Neural crest cell (in vitro differentiated cells): ENCODE measurements at places on chromosomes 3 and 15. TPM values are rescaled to one million over a fixed set of nuclear protein-coding genes. Genes with fewer than 3 reads are reported as not detected.

DNA sequence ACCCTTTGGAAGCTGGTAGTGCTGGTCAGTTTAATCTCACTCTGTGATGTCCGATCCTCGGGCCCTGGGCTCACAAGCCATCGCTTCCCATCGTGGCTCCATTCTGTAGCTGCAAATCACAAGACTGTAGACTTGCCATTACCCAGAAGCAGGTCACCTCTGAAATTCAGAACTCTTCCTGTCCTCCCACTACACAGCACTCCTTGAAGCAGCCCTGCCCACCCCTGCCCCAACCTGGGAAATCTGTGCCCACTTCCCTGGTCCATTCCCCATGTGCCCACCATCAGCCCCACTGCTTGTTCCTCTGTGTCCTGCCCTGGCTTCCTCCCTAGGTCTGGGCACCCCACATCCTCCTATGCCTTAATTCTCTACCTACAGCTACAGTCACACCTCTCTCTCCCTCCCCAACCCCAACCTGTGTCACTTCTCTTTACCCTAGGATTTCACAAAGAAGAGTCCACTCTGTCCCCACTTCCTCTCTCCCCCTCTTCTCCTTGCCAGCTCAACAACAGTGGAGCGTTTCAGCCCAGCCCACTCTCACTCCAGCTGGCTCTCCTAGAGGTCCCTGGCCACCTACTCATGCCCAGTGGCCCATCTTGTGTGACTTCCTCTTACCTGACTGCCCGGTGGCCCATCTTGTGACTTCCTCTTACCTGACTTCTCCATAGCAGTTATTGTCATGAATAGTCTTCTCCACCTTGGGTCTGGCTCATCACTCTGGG is 8.3 kb downstream of the ZNF710 start:
- no peaks in the 10 kb centered on the region for H3K27me3 ChIP-seq
- no peak for DNase-seq
- peaks cover 31% of the 10 kb centered on the region for H3K36me3 ChIP-seq
- peaks cover 42% of the 10 kb centered on the region for H3K4me1 ChIP-seq
- peak overlapping the region; percentile 83 for H3K27ac ChIP-seq
- peak overlapping the region; percentile 32 for H3K4me3 ChIP-seq

GRCh38 chr15:98835876-98836275 is 171.7 kb downstream of the PGPEP1L start:
- no peaks in the 10 kb centered on the region for H3K27me3 ChIP-seq
- H3K27ac ChIP-seq, result no peak overlapping the region
- H3K4me3 ChIP-seq, result no peak overlapping the region
- peaks cover 38% of the 10 kb centered on the region for H3K36me3 ChIP-seq

PRR20G gene
- total RNA-seq, result not detected in 2 replicates

GRCh38 chr3:123745184-123745855 is 138.8 kb downstream of the MYLK start:
- H3K4me3 ChIP-seq, result no peak overlapping the region
- no peaks in the 10 kb centered on the region for H3K4me1 ChIP-seq
- DNase-seq, result no peak
- H3K36me3 ChIP-seq, result peaks cover 2% of the 10 kb centered on the region
- H3K27ac ChIP-seq, result no peak overlapping the region
- H3K27me3 ChIP-seq, result no peaks in the 10 kb centered on the region

BFSP2 gene
- not detected in 2 replicates for total RNA-seq

- no peaks in the 10 kb centered on the region for H3K36me3 ChIP-seq
- DNase-seq, result no peak
- no peak overlapping the region for H3K27ac ChIP-seq
- H3K4me3 ChIP-seq, result no peak overlapping the region
- peaks cover 5% of the 10 kb centered on the region for H3K4me1 ChIP-seq
These were observed 12.9 kb upstream of the MB21D2 start for GRCh38 chr3:192930577-192930976.

- no peak overlapping the region for H3K4me3 ChIP-seq
- H3K4me1 ChIP-seq, result no peaks in the 10 kb centered on the region
- no peaks in the 10 kb centered on the region for H3K36me3 ChIP-seq
- peaks cover 59% of the 10 kb centered on the region for H3K27me3 ChIP-seq
- no peak for DNase-seq
These were observed 309.0 kb upstream of the PROK2 start for GRCh38 chr3:72093992-72094334.

GRCh38 chr15:72782274-72783003 is 1.1 kb downstream of the ADPGK start:
- no peaks in the 10 kb centered on the region for H3K27me3 ChIP-seq
- no peak for DNase-seq
- H3K27ac ChIP-seq, result peak overlapping the region; percentile 47
- peak overlapping the region; percentile 87 for H3K4me3 ChIP-seq
- H3K36me3 ChIP-seq, result no peaks in the 10 kb centered on the region

ISLR2 gene
- 9.6 and 10.9 TPM in 2 replicates for total RNA-seq

DNA sequence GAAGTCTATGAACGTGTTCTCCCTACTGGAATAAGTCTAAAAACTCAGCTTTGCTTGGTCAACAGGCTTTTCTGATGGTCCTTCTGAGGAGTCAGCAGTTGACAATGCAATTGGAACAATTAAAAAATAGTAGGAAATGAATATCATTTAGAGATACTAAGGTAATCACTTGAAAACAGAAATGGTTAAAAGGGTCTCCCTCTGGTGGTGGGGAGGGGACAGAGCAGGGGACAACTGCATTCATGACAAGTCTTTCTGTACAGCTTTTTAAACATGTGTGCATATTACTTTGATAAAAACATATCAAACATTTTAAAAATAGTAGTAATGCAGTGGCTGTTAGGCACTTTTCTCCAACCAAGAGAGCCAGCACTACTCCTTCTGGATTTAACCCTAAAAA is 119.9 kb upstream of the FHIT start:
- H3K27me3 ChIP-seq, result no peaks in the 10 kb centered on the region
- peaks cover 5% of the 10 kb centered on the region for H3K4me1 ChIP-seq
- H3K36me3 ChIP-seq, result no peaks in the 10 kb centered on the region
- no peak overlapping the region for H3K4me3 ChIP-seq
- DNase-seq, result peak; percentile 36

- H3K4me1 ChIP-seq, result peaks cover 12% of the 10 kb centered on the region
- peak; percentile 5 for DNase-seq
- H3K27me3 ChIP-seq, result peaks cover 12% of the 10 kb centered on the region
These were observed 118.0 kb downstream of the SEC22A start for GRCh38 chr3:123319760-123320159.

PP2D1 gene
- total RNA-seq, result not detected in 2 replicates

DNA sequence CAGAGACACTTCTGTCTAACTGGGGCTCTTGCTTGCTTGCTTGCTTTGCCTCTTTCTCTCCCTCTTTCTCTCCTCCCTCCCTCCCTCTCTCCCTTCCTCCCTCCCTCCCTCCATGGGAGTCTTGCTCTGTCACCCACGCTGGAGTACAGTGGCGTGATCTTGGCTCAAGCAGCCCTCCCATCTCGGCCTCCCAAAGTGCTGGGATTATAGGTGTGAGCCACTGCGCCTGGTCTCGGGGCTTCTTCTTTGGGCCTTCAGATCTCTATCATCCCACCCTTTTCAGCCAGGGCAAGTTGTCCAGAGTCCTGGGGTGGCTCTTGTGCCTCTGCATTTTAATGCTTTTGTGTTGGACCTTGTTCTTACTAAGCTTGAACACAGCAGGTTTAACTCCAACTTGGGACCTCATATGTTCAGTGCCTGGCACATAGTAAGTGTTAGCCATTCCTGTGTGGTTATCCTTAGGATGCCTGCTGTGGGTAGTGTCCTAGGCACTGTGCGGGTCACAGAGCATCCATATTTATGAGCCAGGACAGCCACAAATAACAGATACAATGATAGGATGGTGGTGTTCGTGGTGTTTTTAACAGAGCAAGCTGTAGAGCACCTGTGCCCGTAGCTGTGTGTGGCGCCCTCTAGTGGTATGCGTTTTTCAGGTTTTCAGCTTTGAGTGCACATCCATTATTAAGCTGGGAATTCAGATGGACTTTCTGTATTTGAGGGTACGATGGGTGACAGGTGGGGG is 75.1 kb downstream of the CCK start:
- no peaks in the 10 kb centered on the region for H3K27me3 ChIP-seq
- peak; percentile 83 for DNase-seq

DNA sequence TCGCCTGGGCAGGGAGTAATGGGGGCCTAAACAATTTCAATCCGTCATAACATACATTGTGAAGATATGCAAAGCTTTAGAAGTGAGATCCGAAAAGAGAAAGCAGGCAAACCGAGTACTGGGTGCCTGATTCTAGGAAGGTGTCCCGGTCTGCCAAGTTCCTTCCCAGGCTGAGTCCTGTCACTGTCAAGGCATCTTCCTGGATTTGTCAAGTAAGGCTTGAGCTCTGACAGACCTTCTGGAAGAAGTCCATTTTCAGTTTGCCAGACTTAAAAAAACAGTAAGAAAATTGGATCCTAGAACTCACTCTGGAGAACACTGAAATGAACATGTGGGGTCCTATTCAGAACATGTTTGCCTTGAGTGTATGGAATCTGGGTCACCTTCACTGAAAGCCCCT is 253.9 kb downstream of the RORA start:
- peaks cover 16% of the 10 kb centered on the region for H3K4me1 ChIP-seq
- H3K36me3 ChIP-seq, result no peaks in the 10 kb centered on the region
- no peak overlapping the region for H3K27ac ChIP-seq
- H3K4me3 ChIP-seq, result no peak overlapping the region
- no peaks in the 10 kb centered on the region for H3K27me3 ChIP-seq

FANCD2 gene
- total RNA-seq, result 65.4 and 67.9 TPM in 2 replicates

ACP3 gene
- not detected in 2 replicates for total RNA-seq

ASB14 gene
- total RNA-seq, result not detected in 2 replicates

- peaks cover 11% of the 10 kb centered on the region for H3K36me3 ChIP-seq
- no peak for DNase-seq
- no peaks in the 10 kb centered on the region for H3K27me3 ChIP-seq
- no peak overlapping the region for H3K4me3 ChIP-seq
- no peak overlapping the region for H3K27ac ChIP-seq
These were observed 332.4 kb downstream of the SATB1 start for GRCh38 chr3:18092726-18093125.

DNA sequence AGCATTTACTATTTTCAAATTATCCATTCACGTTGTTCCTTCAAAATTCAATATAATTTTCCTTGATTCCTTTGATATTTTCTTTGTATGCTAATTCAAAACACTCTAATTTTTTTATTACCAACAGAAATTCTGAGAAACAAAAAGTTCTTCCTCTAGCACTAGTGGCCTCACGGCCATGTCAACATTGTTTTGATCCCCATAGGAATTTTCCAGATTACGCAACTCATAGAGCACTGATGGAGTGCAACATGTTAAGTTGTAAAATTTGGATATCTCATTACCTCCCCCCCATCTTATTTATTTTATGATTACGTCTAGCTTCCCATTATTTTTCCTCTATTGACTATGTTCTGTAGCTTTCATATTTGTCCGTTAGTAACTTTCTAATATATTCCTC is 745.3 kb downstream of the TUSC7 start:
- no peaks in the 10 kb centered on the region for H3K4me1 ChIP-seq
- no peak for DNase-seq
- no peaks in the 10 kb centered on the region for H3K36me3 ChIP-seq
- no peak overlapping the region for H3K4me3 ChIP-seq
- H3K27ac ChIP-seq, result no peak overlapping the region

FBLN2 gene
- total RNA-seq, result 4.9 and 6.3 TPM in 2 replicates

MST1R gene
- 1.4 and 2.6 TPM in 2 replicates for total RNA-seq

DNA sequence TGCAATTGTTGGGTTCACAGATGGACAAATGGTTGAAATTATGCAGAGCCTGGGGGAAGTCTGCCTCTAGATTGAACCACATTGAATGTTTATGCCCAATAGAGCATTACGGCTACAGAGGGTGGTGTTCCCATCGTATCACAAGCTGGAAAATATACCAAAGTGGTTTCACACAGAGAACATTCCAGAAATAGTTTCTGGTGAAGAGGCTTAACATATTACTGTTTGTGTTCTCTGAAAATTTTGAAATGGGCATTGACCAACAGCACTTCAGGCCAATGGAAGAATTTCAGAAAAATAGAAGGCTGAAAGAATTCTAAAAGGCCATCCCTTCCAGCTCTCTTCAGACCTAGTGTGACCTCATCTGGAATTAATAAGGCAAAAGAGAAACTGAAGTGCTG is 203.9 kb downstream of the NEK10 start:
- H3K4me1 ChIP-seq, result no peaks in the 10 kb centered on the region
- H3K4me3 ChIP-seq, result no peak overlapping the region
- H3K36me3 ChIP-seq, result no peaks in the 10 kb centered on the region
- no peaks in the 10 kb centered on the region for H3K27me3 ChIP-seq

- H3K4me3 ChIP-seq, result peak overlapping the region; percentile 97
- DNase-seq, result no peak
- peaks cover 66% of the 10 kb centered on the region for H3K4me1 ChIP-seq
- peak overlapping the region; percentile 99 for H3K27ac ChIP-seq
These were observed 15.5 kb upstream of the CHD2 start for GRCh38 chr15:92884436-92885223.

GRCh38 chr3:169008776-169009358 is 654.6 kb downstream of the MECOM start:
- H3K4me3 ChIP-seq, result no peak overlapping the region
- H3K27ac ChIP-seq, result no peak overlapping the region
- H3K27me3 ChIP-seq, result peaks cover 7% of the 10 kb centered on the region

C3orf49 gene
- total RNA-seq, result not detected in 2 replicates

- DNase-seq, result no peak
- H3K4me3 ChIP-seq, result no peak overlapping the region
- no peaks in the 10 kb centered on the region for H3K4me1 ChIP-seq
These were observed 91.8 kb downstream of the THBS1 start for GRCh38 chr15:39672666-39673065.

- no peaks in the 10 kb centered on the region for H3K4me1 ChIP-seq
- H3K27me3 ChIP-seq, result peaks cover 16% of the 10 kb centered on the region
- H3K4me3 ChIP-seq, result no peak overlapping the region
- H3K27ac ChIP-seq, result no peak overlapping the region
- DNase-seq, result no peak
- H3K36me3 ChIP-seq, result no peaks in the 10 kb centered on the region
These were observed 11.5 kb upstream of the MSL2 start for GRCh38 chr3:136207489-136208115.

DNA sequence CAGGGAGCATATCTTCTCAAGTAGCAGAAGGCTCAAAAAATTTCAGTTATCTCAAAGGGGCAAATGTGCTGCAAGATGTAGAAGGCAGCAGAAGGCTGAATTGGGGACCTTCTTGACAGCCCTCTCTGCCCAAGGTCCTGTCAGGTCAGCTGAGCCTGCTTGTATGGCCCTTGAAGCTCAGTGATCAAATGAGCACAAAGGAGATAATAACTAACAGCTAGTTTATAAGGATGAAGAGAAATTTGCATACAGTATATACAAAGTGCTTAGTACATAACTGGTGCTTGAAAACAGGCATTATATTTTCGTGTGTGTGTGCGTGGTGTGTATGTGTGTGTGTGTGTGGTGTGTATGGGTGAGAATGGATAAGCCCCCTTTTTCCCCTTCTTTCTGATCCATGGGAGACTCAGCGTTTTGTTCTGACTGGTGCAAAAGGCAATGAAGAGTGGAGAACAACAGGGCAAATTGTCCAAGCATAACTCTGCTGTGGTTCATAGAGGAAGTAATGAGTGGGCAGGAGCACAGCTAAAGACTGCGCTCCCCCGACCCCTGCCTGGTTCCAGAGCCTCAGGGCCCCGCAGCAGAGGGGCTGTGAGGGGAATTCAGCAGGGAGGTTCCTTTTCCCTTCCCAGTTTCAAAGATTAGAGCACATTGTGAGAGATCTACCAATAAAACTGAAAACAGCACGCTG is 356.8 kb upstream of the NR2F2 start:
- peaks cover 11% of the 10 kb centered on the region for H3K36me3 ChIP-seq
- peak overlapping the region; percentile 61 for H3K4me3 ChIP-seq
- H3K27ac ChIP-seq, result peak overlapping the region; percentile 78
- peaks cover 58% of the 10 kb centered on the region for H3K4me1 ChIP-seq
